ENCODE measurements at places on chromosomes 7 and 10. TPM values are rescaled to one million over a fixed set of nuclear protein-coding genes. Genes with fewer than 3 reads are reported as not detected.

DNA sequence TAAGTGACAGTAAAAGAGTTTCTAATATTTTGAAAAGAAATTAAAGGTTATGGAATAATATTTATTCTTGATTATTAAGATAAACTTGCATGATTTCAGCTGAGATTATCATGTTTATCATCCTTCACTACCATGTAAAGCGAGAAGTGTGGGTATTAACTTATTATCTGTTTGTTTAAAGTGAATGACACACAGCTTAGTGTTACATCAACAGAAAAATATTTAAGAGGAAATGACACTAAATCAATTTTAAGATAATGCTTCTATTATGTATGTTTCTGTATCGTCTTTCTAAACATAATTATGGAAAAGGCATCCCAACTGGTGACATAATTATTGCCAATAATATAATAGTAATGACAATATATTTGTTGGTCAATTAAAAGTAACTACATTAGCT, 213.1 kb downstream of the PCDH15 start:
- DNase-seq: no peak

DNA sequence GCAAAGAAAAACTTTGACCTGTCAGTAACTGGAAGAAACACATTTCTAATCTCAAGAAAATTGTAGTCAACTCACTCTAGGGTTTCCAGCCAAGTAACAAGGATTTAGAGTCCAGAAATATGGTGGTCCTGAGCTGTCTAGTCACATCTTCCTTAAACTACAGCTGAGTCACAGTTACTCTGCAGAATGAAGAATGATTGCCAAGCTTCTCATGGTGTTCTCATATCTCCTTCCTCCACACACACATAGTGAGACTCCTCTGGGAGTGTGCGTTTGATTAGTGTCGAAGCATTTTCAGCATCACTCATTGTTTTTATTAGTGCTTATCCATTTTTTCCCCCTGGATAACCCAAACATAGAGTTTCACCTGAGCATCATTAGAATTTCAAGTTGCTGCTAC, 93.1 kb upstream of the CXCL12 start:
- no peak for DNase-seq

DNA sequence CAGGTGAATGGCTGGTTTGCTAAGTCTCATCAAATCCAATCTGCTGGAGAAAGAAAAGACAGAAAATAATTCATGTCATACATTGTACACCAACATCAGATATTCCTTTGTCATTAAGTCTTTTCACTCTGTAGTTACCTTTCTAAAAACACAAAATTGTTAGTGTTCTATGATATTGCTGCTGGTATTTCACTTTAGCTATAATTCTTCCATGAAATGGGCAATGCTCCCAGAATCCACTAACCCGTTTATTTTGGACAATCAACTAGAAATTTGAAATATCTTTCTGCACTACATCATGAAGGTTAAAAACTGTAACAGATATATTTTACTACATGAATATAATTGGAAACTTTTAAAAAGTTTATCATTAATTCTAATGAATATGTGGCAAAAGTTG, 181.3 kb downstream of the C7orf25 start:
- no peak for DNase-seq

- DNase-seq: no peak
Observed at GRCh38 chr7:105149827-105150226, 135.8 kb downstream of the KMT2E start.

DNA sequence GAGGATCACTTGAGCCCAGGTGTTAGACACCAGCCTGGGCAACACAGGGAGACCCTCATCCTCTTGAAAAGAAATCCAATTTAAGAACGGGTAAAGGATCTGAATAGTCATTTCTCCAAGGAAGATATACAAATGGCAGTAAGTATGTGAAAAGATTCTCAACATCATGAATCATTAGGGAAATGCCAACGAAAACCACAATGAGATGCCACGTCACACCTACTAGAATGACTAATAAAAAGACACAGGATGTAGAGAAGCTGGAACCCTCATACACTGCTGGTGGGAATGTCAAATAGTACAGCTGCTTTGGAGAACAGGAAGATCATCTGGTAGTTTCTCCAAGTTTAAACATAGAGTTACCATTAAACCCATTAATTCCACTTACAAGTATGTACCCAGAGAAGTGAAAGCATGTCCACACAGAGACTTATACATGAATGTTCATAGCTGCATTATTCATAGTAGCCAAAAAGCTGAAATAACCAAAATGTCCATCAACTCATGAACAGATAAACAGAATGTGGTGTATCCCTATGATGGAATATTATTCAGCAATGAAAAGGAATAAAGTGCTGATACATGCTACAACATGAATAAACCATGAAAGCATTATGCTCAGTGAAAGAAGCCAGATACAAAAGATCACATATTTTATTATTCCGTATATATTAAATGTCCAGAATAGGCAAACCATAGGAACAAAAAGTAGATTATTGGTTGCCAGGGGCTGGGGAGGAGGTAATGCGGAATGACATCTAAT, 13.1 kb upstream of the ZMIZ2 start:
- no peak for DNase-seq

DNA sequence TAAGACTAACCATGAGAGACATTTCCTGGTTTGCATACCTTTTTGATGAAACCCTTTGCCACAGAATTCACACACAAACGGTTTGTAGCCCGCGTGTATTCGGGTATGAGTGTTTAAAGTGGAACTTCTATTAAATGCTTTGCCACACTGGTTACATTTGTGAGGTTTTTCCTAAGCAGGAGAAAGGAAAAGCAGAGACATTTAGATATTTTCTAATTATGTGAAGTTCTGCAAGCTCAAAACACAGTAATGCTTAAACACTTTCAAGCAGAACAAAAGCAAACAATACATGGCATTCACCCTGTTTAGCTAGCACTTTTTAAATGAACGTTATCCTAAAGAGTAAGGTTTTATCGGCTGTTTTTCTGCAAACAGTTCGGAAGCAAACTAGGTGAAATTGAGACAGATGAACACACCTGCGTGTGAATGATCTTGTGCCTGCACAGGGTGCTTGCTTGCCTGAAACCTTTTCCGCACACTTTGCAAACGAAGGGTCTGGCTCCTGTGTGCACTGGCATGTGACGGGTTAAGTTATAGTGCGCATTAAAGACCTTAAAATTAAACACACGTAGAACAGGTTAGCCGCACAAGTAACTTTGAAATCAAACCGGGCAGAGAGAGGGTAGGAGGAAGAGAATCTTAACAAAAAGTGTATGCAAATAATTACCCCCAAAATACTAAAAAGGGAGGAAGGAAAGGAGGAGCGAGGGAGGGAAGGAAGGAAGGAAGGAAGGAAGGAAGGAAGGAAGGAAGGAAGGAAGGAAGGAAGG, 1.6 kb downstream of the FEZF1 start:
- no peak for DNase-seq

DNA sequence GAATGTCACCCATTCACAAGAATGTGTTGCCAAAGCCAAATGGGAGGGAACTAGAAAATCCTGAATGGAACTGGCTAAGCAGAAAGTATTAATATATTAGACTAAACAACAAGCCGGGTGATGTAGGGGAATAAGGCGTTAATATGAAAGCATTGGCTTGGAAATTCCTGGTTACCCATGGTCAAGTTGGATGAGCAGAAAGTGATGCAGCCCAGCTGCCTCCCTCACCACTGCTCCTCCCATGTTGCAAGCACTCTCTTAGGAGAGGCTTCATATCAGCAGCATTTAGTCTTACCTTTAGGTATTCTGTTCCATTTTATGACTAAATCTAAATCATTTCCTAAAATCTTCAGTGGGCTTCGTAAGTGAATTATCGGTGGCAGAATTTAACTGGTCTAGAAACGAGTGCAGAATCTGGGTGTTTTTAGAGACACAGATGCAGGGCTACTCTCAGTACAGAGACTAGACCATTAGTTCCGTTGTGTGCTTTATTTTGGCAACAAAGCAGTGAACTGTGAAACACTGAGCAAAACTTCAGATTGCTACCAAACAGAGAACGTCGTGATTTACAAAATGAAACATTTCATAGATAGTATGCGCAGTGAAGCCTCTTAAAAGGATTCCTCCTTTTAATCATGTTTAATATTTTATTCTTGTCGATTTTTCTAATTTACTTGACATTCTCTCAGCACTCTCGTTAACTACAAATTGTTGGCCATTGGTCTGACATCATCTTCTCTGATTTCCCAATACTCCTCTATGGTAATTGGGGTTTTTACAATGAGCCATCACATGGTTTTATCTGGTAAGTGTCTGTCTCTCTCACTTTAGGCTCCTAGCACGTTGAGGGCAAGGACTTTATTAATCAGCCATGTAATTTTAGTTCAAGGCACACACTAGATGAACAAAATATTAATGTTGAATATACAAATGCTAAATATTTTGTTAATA, 22.0 kb upstream of the HGF start:
- DNase-seq: no peak

- DNase-seq: no peak
Observed at GRCh38 chr10:47329855-47330254, 7.6 kb downstream of the GDF2 start.

GRCh38 chr10:88793712-88794299, 8.7 kb upstream of the LIPM start:
- no peak for DNase-seq

GRCh38 chr10:6211671-6212635, 9.2 kb downstream of the PFKFB3 start:
- DNase-seq: no peak

DNA sequence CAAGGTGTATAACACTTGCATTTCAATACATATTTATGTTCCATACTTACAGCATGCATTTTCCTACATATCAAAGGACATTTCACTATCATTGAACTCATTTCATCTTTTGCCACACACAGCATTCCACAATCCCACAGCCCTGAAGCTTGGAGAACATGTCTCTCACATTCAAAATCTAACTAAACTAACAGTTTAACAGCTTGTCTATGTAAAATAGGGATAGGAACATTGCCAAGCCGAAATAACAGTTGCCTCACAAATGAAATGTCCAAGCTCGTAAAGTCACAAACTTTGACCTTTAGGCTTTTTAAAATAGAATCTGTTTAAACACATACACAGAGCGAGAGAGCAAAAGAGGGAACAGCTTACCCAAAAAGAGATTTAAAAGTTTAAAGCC, 65.3 kb downstream of the HGF start:
- DNase-seq: no peak

DNA sequence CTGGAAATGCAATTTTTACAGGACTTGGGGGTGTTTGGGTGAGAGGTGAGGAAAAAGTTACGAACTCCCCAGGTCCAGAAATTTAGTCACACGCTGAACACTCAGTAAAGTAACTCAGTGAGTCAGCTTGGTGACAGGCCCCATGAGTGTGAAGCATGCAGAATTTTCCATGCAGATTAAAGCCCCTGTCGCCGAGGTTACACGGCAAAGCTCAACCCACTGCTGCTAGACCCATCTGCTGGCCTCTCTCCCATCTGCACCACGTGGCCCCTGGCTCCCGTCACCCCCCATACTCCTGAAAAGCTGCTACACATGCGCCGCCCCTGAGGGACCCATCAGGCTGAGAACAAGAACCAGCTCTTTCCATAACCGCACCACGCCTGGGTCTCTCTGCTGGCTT, 7.0 kb upstream of the MMP21 start:
- DNase-seq: no peak

- DNase-seq: no peak
Observed at GRCh38 chr10:124095096-124095495, 1.7 kb upstream of the CHST15 start.

GRCh38 chr7:137110535-137110934, 233.0 kb downstream of the PTN start:
- DNase-seq: no peak

GRCh38 chr10:93198401-93199131, 124.9 kb downstream of the CYP26A1 start:
- no peak for DNase-seq

DNA sequence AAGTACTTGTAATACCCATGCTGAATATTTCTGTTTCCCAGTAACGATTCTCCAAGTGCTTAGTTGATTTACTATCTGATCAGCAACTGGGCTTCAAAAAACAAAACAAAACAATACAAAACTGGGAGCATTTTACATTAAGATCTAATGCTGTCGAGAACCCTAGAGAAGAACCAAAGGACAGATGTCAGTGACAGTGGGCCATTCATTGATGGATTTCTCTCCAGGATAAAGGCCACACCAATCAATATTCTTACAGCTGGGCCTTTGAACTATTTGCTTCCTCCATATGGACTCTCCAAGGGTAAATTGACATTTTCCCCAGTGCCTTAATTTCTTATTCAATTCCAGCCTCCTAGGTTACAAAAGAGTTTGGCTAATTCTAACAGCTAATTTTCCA, 217.5 kb downstream of the ADAM12 start:
- DNase-seq: no peak

GRCh38 chr10:27995311-27995710, 3.6 kb downstream of the ODAD2 start:
- no peak for DNase-seq

DNA sequence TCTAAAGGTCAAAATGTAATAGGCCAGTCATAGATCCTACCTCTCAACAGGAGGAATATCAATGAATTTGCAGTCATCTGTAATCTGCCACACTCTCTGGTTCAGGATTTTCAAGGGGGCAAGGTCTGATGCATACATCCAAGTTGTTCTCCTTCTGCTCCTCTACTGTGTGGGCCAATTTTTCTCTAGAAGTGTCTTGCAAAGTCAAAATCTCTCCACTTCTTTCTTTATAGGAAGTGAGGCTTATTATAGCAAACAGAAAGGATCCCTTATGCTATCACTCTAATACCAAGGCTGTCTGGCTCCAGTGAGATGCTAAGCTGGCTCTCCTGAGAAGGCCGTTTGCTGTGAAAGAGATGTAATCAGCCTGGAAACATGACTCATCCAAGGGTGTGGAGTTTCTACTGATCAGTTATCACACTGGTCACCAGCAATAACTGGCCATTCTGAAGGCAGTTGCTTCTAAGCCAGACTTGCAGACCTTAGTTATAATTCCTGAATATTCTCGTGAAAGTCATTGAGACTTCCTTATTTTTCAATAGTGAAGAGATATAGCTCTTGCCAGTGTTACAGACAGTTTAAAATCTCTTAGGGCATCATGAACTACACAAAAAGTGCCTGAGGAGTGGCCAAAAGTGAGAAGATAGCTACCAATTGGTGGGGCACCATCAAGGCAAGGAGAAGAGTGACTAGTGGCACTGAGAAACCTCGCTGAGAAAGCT, 43.2 kb upstream of the LRGUK start:
- DNase-seq: no peak

TAS2R5 gene
- total RNA-seq: 4.8 TPM

SPDYE11 gene
- not detected for total RNA-seq

AKR1C8 gene
- not detected for total RNA-seq

SPAM1 gene
- total RNA-seq: not detected

GHRHR gene
- not detected for total RNA-seq

HOXA2 gene
- 5.9 TPM for total RNA-seq

PSAP gene
- total RNA-seq: 955 TPM

SSMEM1 gene
- not detected for total RNA-seq

DENND2A gene
- 28.0 TPM for total RNA-seq

EPO gene
- not detected for total RNA-seq

COL13A1 gene
- total RNA-seq: 0.63 TPM

USP6NL gene
- total RNA-seq: 26.1 TPM

CYP3A4 gene
- 0.22 TPM for total RNA-seq

KCNIP2 gene
- 22.0 TPM for total RNA-seq

ASAH2 gene
- under 0.01 TPM for total RNA-seq

PTF1A gene
- total RNA-seq: not detected

CFAP43 gene
- total RNA-seq: 0.30 TPM

Data from tibial nerve (tissue), 4 donors.